ENCODE measurements at places on chromosomes 5 and 9.

DNA sequence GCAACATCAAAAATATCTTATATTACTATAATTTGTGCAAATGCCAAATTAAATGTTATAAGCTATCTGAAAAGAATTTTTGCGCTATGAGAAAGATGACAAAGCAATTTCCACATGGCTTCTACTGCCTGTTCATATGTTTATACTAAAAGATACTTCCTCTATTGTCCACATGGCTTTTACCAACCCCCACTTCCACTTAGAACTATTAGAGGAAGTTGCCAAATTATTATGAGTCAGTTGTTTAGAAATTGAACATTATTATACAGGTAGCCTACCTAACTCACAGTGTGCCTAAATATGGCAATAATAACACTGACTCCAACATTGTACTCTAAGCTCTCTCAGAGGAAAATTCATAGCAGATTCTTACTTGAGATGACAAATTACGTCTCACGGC lies 37.6 kb upstream of the SLC27A6 start:
- DNase-seq = no peak

- DNase-seq = no peak
Observed at GRCh38 chr9:96139592-96140295, 162.2 kb downstream of the HSD17B3 start.

- DNase-seq = no peak
Observed at GRCh38 chr9:137478962-137479861, 20.1 kb upstream of the NSMF start.

- DNase-seq = no peak
Observed at GRCh38 chr9:31188496-31188895, 1195.9 kb upstream of the ACO1 start.

DNA sequence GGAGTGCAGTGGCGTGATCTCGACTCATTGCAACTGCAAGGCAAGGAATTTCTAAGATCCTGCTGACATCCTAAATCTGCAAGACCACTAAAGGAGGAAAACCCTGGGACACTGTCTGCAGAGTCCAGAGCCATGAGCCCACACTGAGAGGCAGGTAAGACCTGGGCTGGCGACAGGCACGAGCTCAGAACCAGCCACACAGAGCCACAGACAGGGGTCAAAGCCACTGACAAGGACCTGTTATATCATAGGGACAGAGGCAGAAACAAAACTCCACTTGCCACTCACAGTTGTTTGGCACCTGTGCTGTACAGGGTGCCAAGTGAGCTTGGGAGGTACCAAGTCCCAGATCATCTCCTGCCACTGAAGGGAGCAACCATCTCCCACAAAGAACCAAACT lies 34.2 kb downstream of the IPPK start:
- DNase-seq = no peak

DNA sequence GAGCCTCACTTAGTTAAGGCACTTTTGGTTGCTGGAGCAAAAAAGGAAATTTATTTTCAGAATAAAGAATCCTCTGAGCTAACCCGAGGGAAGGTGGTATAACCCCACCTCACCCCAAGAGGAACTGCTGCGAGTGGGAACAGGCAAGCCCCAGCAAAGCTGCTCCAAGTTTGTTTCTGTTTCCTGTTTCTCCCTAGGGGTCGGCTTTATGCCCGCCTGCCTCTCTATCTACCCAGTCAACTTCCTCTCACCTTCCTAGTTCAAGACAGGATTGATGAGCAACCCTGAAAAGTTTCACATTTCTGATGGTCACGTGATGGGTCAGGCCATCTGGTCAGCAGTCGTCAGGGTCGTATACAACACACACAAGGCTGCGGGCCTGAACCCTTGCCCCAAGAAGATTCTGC lies 31.1 kb downstream of the TRIO start:
- DNase-seq = no peak

DNA sequence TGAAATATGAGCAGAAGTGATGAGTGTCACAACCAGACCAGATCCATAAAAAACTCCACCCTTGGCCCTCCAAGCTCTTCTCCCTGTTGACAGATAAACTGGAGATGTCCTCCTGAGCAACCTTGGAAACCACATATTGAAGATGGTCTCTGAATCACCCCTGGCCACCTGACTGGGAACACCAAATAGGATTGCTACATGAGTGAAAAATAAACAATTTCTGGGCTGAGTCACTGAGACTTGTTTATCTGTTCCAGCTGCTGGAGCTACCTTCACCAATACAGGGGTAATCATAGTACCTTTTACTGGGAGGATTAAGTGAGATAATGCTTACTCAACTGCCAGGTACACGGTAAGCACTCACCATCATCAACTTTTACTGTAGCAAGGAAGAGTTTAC lies 53.3 kb downstream of the PCA3 start:
- DNase-seq = no peak

DNA sequence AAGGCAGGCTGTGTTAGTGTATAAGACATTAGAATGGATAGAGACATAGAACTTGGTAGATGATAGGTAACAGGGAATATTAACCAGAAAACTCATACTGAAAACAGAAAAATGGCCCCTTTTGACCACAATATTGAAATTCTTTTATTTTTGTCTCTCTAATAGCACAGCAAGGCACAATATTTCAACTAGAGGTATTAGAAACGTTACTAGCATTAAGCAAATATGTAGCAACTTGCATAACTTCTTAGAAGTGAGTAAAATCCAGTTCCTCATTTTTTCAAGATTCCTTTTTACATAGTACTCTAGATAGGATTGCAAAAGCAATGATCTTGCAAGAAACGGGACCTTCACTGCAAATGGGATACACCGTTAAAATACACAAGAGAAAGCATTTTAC lies 102.7 kb upstream of the VCAN start:
- DNase-seq = no peak

DNA sequence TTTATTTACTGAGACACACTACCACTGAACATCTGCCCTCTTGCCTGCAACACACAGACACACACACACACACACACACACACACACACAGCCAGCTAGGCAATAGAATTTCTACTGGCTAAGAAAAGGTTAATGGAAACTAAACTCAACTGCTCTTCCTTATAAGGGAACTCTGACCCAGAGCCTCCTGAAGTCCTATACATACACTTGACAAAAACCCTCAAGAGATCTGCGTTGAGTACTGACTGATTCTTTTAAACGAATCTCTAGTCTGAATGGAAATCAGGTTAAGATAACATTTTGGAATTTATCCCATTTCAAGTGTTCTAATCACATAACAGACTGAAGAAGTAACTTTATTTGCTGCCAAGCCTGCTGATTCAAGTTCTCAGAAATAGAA lies 25.9 kb upstream of the TRPM3 start:
- DNase-seq = no peak

DNA sequence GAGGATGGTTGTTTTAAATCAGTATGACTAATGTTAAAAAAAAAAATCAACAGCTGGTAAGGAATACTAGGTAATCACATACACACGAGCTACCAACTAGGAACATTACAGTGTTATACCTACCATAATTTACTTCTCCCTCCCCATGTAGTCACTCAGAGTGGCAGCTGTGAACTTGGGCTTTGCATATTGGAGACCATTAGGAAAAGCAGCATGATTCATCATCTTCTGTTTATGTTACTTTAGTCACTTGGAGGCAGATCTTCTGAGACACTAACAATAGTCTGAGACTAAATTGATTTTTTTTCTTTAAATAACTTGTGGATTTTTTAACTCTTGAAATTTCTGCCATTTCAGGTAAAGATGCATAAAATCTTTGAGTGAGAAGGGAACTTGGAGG lies 141.5 kb upstream of the NR4A3 start:
- DNase-seq = no peak

- DNase-seq = no peak
Observed at GRCh38 chr5:124605541-124605940, 140.9 kb downstream of the ZNF608 start.

DNA sequence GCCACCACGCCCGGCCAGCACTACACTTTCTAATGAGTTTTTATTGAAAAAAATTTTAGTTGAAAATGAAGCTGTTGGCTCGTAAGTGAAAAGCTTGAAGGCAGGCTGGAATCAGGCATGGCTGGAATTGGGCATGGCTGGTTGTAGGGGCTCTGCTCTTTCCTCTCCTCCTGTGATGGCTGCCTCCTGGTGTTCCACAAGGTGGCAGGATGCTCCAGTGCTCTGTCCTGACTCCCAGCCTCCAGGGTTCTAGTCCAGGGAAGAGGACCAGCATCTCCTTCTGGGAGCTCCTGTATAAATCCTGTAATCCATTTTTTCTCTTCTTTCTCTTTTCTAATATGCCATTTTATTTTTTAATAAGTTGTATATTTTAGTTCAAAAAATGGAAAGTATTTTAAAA lies 57.2 kb upstream of the DHFR start:
- DNase-seq = peak; percentile 11

- no peak for DNase-seq
Observed at GRCh38 chr9:125440411-125440810, 178.8 kb downstream of the GAPVD1 start.

DNA sequence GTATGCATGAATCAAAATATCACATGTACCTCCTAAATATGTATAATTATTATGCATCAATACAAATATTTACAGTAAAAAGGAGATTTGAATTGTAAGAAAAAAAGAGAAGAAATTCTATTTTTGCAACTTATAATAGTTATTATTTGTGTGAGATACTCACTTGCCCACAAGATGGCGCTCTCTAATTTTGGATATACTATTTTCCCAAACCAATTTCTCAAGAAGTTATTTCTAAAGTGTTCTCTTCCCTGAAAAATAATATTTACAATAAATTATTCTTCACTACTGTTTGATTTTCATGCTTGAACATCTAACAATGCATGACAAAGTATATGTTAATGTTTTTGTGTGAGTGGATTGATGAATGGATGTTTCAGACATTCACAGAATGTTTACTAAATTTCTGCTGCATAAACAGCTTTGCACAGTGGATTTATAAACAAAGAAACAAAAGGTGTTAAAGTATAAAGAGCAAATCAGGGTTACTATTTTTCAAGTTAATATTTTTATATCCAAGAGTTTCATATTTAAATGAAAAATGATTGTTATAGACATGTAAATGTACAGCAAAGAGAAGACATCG lies 503.4 kb downstream of the PDE4D start:
- peak; percentile 15 for DNase-seq

- peak; percentile 17 for DNase-seq
Observed at GRCh38 chr5:65926893-65927292, 518 bp downstream of the ERBIN start.

- no peak for DNase-seq
Observed at GRCh38 chr5:9337928-9338595, 207.8 kb downstream of the SEMA5A start.

GRCh38 chr5:172171118-172171517 lies 16.9 kb downstream of the STK10 start:
- no peak for DNase-seq

DNA sequence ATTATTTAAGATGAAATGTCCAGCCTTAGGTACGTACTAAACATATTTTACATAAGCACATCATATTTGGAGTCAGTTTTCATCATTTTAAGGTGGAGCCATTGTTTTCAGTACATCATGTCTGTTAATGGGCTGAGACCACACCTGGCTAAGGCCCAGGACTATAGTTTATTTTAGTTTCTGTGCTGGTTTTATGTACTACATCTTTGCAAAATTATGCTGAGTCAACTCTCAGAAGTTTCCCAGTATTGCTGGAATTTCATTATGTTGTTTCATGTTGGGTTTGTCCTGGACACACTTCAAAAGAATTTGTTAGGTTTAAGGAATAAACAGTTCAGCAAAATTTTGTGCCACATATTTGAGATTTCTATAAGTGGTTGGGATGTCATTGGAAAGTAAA lies 171.2 kb downstream of the CCDC171 start:
- no peak for DNase-seq

DNA sequence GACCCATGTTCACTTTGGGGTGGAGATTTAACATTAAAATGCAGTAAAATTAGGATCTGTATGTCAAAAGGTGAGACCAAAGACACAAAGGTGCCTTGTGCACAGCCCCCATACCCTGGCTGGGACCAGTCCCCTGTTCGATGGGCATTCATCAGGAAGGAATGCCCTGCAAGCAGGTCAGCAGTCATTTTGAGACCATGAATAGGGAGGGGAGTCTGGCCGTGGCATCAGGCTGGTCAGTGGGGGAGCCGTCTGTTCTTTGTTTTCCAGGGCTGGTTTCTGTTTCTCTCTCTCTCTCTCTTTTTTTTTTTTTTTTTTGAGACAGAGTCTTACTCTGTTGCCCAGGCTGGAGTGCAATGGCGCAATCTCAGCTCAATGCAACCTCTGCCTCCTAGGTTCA lies 68.9 kb upstream of the GOLM1 start:
- DNase-seq = no peak

DNA sequence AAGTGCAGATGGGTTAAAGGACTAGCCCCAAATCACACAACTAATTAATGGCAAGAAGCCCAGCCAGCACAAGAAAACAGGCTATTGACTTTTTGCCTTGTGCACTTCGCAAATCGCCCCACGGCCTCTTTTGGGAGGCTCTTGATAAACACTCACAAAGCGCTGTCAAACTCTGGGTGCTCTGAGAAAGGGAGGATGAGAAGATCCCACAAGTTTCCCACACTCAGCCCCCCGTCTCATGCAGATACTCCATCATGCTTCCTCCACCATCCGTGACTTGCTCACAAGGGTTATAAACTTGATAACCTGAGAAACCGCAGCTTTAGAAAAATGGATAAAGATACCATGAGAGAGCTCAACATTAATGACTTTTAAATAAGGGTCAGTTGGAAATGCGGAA lies 219.7 kb downstream of the EBF1 start:
- no peak for DNase-seq

DNA sequence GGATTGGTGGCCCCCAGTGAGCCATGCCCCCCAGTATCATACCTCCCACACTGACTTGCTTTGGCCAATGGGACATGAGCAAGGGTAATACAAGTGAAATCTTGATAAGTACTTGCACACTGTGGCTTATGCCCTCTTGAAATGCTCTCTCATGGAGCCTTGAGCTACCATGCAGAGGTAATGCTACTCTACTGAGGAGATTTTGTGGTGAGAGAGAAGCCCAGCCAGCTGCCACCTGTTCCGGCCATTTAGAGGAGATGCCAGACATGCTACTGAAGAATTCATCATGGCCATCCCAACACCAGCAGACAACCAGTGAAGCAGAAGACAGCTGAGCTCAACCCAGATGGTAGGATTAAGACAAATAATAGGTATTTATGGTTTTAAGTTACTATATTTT lies 299.5 kb downstream of the MEF2C start:
- DNase-seq = no peak

DNA sequence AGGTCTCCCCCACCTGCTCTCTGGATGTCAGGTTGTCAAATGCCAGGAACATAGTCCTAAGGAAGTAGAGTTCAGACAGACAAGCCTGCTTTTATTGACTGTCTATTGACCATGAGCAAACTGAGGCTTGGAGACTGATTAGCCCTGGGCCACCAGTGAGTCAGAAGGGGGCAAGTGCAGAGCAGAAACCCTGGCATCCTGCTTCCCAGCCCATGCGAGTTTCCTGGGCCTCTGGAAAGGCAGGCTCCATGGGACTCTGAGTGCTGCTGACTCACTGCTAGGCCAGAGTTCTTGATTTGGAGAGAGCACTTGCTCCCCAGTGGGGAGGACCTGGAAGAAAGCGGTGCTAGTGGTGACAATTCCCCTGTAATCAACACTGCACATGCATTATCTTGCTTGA lies 2.8 kb upstream of the HBEGF start:
- no peak for DNase-seq

- no peak for DNase-seq
Observed at GRCh38 chr5:78591138-78591612, 57.4 kb downstream of the LHFPL2 start.

GRCh38 chr9:75890472-75891276 lies at the start of gene PCSK5:
TSS of gene PCSK5 (plus strand) at chr9:75890673. CDS start at chr9:75891182, 509 bp downstream.
- DNase-seq = peak; percentile 88

- no peak for DNase-seq
Observed at GRCh38 chr5:107127878-107128277, 542.9 kb downstream of the EFNA5 start.
